ENCODE measurements at places on chromosomes 12 and 14. TPM values are rescaled to one million over a fixed set of nuclear protein-coding genes. Genes with fewer than 3 reads are reported as not detected.

Gene CERS5
- 8.7 TPM for total RNA-seq

Gene PMEL
- 3.1 TPM for total RNA-seq

Gene RNASE7
- not detected for total RNA-seq

Gene GPHN
- total RNA-seq, result 37.7 TPM

Gene PRH2
- not detected for total RNA-seq
